ENCODE measurements at places on chromosomes 11 and 22.

DNA sequence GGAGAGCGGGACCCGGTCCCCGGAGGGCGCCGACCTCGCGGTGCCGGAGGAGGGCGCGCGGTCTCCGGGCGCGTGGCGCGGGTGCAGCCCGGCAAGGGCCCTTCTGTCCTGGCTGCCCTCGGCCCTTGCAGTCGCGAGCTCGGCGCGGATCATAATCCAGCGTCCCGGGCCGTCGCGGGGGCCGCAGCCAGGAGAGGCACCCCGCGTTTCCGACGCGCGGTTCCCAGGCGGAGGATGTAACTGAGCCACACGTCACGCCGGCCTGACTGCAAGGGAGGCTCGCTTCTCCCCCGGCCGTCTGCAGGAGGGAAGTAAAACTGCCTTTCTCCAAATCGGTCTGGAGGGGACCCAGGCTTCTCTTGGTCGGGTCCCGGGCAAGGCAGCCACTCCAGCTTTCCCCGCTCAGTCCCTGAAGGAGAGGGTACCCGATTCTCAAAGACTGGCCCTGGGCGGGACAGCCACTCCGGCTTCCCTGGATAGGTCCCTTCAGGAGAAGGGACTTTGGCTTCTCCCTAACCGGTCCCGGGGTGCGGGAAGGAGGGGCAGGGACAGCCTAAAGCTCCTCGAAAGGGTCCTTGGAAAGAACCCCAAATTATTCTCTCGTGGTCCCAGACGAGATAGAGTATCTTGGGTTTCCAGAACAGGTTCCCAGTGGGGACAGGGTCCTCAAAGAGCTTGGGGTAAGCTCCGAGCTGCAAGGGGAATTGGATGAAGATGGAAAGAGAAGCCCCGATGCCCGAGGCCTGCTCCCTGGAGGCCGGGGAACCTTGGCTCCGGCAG, 836 bp downstream of the SPON1 start:
- no peak for DNase-seq

DNA sequence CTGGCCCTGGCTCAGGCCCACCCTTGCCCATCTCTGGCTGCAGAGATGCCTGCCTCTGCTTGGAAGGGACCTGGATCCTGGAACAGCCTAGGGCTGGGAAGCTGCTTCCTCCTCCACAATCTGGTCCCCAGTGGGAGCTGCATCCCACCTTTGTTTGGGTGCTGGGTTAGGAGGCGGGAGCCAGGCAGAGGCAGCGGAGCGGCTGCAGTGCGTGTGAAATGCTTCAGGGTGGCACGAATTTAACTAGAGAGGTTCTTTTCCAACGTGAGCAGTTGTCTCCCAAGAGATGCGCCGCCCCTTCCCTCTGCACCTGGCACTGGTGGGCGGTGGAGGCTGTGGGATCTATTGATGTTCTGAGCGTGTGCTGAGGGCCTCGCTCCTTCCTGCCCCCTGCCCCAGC, 31.6 kb downstream of the BRSK2 start:
- no peak for DNase-seq

GRCh38 chr11:129960216-129961214, 42.1 kb downstream of the PRDM10 start:
- no peak for DNase-seq

- no peak for DNase-seq
Measured at GRCh38 chr11:75031224-75031753, 42.6 kb downstream of the NEU3 start.

GRCh38 chr11:86809561-86809960, 9.2 kb downstream of the PRSS23 start:
- DNase-seq, result no peak

GRCh38 chr11:77547863-77548551, 41.7 kb upstream of the AQP11 start:
- no peak for DNase-seq

DNA sequence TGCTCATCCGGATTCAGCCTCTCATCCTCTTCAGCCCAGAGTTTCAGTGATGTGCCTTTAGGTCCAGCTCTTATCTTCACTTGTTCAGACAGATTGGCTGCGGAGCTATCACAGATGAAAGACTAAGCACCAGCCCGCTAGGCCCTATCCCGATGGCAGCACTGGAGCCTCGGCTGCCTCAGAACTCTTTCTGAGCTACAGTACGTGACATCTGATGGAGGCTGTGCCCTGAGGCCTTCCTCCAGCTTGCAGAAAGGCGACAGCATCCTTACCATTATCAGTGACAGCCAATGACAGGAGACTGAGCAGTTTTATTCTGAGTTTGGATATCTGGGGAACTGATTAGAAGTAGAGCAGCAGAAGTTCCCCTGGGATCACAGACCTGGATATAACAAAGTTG, 4.0 kb downstream of the OR8B8 start:
- DNase-seq, result no peak

GRCh38 chr22:42292732-42293520, 22.5 kb upstream of the TCF20 start:
- DNase-seq, result no peak

DNA sequence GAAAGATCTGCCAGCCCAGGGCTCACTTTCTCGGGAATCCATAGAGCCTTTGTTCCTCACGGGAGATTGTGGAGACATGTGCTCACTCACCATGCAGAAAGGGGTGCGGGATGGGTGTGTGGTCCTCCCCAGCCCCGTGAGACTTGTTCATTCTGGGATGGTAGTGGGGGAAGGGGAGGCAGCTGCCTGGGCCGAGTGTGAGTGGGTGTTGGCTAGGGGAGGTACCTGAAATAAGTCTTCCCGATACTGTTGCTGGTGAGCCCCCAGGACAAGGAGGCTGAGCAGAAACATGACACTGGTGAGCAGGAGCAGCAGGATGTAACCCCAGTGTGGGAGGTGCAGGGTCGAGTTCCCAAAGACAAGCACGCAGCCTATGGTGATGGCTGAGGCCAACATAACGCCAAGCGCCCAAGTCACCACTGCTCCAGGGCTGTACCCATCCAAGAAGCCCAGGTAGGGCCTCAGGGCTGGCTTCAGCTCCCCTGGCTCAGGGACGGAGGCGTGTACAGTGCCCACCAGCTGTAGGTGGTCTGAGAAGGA, 2.8 kb downstream of the SLC7A4 start:
- no peak for DNase-seq

DNA sequence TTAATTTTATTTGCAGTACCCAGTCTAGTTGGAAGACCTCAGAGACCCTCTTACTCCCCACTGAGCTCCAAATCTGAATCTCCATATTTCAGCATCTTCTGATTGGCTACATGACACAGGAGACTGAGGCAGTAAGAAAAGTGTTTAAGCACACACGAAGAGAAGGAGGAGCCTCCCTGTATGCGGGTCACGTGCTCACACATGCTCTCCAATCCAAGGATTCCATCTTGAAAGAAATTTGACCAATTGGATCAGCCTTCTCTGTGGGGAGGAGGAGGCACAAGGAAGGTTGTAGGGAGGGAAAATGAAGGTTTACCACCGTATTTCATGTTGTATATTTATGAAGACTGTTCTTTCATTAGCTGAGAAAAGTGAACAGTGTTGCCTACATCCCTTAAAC, 1.2 kb downstream of the OR6T1 start:
- DNase-seq, result no peak

DNA sequence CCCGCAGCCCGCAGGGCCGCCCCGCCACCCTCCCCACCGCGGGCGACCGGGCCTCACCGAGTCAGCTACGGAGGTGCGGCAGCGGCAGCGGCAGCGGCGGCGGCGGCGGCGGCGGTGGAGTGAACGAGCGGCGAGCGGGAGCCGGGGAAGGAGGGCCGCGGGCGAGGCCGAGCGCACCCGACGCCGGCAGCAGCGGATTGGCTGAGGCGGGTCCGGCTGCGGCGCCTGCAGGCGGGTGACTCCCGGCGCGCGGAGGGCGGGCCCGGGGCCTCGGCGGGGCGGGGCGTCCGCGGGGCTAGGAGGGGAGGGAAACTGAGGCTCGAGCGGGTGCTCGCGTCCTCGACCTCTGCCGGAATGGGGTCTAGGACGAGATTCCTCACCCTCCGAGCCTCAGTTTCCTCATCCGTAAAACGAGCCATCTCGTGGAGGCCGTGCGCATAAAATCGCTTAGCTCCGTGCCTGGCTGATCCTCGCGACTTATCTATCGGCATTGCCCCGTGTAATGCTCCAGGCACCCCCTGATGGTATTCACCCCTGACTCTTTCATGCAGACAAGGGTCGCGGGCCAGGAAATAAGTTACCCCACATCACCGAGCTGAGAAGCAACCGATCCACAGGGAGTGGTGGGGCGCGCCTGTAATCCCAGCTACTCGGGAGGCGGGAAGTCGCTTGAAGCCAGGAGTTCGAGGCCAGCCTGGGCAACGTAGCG, at the start of gene CPT1A:
Gene CPT1A (minus strand): TSS at position 199 of the 709 bp plus-strand sequence. CDS start 26,442 bp downstream, outside the sequence.
- peak; percentile 4 for DNase-seq

GRCh38 chr11:65489706-65490320, 9.0 kb upstream of the MALAT1 start:
- no peak for DNase-seq

DNA sequence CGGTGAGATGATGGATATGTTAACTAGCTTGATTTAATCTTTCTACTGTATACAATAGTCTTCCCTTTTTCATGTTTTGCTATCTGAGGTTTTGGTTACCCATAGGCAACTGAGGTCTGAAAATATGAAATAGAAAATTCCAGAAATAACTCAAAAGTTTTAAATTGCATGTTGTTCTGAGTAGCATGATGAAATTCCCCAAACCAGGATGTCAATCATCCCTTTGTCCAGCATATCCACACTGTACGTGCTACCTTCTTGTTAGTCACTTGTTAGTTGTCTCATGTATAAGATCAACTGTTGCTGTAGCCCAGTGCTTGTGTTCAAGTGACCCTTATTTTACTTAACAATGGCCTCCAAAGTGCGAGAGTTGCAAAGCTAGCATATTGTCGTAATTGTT, 21.2 kb upstream of the OR10W1 start:
- DNase-seq, result no peak

- DNase-seq, result no peak
Measured at GRCh38 chr11:113124578-113124977, 163.4 kb downstream of the NCAM1 start.

GRCh38 chr11:20243974-20244373, 83.7 kb upstream of the DBX1 start:
- no peak for DNase-seq

GRCh38 chr22:22352371-22352999, 107.9 kb downstream of the VPREB1 start:
- no peak for DNase-seq

- peak; percentile 31 for DNase-seq
Measured at GRCh38 chr22:41966607-41967240, 2.5 kb upstream of the SEPTIN3 start.

GRCh38 chr11:96524475-96524874, 134.7 kb downstream of the JRKL start:
- DNase-seq, result no peak

DNA sequence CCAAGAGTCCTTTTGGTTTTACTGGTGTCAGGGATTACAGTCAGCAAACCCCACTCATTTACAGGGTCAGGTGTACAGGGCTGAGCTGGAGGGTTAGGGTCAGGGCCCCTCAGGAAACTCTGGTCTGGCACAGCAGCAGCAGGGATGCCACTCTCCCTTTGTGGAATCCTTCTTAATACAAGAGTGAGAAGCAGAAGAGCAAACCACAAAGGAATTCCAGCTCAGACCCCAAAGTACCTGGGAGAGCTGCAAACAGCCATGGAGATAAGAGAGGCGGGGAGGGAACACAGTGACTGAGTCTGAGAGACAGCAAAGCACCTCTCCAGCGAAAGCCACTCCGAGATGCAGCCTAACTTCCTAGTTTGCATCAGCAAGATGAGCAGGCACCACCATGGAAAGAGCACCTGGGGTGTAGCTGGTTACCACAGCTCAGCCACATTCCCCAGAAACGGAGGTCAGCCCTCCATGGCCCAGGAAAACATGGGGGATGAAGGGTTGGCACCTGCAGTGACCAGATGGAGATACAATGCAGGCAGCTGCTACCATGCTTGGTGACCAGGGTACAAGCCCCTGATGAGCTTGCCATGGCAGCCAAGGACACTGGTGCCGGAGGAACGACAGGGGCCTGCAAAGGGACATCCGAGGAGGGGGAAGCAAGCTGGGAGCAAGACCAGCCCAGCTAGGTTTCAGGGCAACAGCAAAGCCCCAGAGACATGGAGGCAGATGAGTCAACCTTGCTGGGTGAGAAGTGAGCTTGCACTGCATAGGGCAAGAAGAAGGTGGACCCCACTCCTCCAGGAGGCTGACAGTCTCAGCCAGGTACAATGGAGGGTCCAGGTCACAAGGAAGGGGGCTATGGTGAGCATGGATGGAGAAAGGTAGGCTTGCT, 3.9 kb downstream of the BET1L start:
- no peak for DNase-seq

DNA sequence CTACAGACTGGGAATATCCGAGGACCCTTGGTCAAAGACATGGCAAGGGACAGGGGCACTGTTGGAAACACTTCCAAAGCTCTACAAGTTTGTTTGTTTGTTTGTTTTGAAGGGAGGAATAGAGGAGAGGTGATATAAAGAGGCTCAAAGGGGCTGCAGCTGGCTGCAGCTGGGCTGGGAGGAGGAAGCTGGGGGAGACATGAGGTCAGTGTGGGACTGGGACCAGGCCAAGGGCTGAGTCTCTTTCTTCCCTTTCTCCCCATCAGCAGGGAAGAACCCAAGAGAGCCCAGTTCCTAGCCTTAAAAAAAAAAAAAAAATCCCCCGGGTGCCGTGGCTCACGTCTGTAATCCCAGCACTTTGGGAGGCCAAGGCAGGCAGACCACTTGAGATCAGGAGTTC, 5.0 kb downstream of the RHOG start:
- peak; percentile 39 for DNase-seq

DNA sequence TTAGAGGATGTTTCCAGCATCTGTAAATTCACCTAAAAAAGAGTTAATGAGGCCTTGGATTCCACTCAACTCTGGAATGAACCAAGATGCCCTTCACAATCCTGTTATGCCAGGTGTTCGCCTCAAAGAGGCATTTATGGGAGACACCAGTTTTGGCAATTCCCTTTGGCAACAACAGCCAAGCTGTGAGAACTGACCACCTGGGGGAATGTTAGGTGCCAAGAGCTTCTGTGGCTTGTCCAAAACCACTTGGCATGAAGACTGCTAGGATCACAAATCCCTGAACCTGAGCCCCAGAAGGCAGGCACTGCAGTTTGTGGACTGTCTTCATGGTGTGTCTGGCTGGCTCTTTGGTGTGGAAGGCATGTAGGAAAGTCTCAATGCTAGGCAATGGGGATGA, 164.4 kb upstream of the BDNF start:
- DNase-seq, result no peak

DNA sequence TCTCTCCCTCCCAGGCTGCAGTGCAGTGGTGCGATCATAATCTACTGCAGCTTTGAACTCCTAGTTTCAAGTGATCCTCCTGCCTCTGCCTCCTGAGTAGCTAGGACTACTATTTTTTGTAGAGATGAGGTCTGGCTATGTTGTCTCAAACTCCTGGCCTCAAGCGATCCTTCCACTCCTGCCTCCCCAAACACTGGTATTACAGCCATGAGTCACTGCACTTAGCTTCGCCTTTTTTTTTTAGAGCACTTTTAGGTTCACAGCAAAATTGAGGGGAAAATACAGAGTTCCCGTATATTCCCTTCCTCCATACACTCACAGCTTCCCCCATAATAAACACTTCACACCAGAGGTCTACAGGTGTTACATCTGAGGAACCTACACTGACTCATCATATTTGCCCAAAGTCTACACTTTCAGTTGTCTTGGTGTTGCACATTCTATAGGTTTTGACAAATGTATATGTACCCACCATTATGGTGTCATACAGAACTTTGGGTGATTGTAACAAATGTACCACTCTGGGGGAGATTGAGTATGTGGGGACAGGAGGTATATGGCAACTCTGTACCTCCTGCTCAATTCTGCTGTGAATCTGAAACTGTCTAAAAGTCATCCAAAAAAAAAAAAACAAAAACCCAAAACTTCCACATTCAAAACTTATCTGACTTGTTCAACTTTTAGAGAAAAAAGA, 11.3 kb upstream of the SLC37A4 start:
- DNase-seq, result no peak

- no peak for DNase-seq
Measured at GRCh38 chr11:115580927-115581680, 76.9 kb upstream of the CADM1 start.

- DNase-seq, result no peak
Measured at GRCh38 chr11:43746670-43747069, 66.1 kb downstream of the HSD17B12 start.

All from amygdala (tissue), 56 donors.